Left ventricle myocardium inferior (tissue), 1 donor: ENCODE measurements at places on chromosomes 12 and 14. TPM values are rescaled to one million over a fixed set of nuclear protein-coding genes. Genes with fewer than 3 reads are reported as not detected.

DNA sequence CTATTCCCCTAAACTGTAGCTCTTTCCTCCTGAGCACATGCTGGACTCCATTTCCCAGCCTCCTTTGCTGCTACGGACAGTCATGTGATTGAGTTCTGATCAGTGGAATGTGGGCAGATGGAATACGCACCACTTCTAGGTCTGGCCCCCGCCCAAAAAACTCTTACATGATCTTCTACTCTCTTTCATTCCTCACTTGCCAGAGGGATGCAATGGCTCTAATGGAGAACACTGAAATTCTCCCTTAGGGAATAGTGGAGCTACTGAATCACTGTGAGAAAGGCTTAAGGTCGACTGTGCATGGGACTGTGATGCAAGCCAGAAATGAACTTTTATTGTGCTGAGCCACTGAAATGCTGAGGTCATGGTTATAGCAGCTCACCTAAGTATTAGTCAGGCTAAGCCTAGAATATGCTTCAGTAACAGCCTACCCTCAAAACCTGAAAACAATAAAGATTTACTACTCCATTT is 13.0 kb upstream of the TMED2 start:
- DNase-seq = peak; percentile 40

DNA sequence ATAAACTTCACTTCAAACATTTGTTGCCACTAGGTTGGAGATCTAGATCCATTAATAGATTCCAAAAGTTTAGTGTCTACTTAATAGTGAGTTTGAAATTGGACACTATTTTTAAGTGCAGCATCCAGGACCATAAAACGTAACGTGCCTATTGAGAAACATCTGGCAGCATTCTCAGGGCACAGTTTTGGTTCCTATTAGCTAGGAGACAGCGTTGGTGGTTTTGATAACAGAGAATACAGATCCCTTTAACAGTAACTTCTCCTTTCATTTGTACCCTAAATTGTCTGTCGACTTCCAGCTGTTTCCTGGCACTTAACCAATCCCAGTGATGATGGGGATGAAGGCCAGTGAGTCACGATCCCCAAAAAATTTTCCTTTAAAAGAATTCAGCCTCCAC is 25.8 kb downstream of the KCNK10 start:
- DNase-seq = no peak

GRCh38 chr12:121932914-121933521 is 14.6 kb downstream of the CFAP251 start:
- DNase-seq = no peak

- no peak for DNase-seq
Observed at GRCh38 chr14:100285913-100286400, 20.3 kb downstream of the SLC25A29 start.

DNA sequence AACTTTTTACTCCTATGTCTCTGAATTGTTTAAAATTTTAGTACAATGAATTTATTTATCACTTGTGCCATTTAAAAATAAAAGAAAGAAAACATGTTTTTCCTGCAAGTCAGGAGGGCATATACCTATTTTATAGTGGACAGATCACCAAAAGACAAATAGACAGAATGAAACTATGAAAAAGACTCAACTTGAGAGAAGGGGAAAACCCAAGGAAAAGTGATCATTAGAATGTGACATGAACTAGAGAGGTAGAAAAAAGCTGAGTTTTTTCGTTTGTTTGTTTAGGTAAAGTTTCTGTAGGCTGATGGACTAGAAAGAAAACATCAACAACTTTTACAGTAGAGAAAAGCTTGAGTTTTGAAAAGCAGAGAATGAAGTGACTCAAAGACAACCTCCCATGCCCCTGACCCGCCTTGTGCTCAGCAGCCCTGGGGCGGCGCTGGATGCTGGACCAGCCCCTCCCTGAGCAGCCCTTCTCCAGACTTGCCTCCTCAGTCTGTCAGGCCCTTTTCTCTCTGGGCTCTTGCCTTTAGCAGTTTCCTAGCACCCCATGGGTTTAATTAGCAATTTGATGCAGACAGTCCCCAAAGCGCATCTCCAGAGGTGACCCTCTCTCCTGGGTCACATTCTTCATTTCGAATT is 95.1 kb upstream of the ARID2 start:
- no peak for DNase-seq

The DEGS2 gene
- total RNA-seq = not detected

The BICDL1 gene
- total RNA-seq = 0.08 TPM

The CLEC4A gene
- 1.5 TPM for total RNA-seq

The TAS2R13 gene
- 0.41 TPM for total RNA-seq

The GRIP1 gene
- 0.47 TPM for total RNA-seq
